ENCODE measurements at places on chromosomes 6 and 20.

- DNase-seq, result no peak
Measured at GRCh38 chr6:1013656-1014430, 298.1 kb upstream of the FOXQ1 start.

DNA sequence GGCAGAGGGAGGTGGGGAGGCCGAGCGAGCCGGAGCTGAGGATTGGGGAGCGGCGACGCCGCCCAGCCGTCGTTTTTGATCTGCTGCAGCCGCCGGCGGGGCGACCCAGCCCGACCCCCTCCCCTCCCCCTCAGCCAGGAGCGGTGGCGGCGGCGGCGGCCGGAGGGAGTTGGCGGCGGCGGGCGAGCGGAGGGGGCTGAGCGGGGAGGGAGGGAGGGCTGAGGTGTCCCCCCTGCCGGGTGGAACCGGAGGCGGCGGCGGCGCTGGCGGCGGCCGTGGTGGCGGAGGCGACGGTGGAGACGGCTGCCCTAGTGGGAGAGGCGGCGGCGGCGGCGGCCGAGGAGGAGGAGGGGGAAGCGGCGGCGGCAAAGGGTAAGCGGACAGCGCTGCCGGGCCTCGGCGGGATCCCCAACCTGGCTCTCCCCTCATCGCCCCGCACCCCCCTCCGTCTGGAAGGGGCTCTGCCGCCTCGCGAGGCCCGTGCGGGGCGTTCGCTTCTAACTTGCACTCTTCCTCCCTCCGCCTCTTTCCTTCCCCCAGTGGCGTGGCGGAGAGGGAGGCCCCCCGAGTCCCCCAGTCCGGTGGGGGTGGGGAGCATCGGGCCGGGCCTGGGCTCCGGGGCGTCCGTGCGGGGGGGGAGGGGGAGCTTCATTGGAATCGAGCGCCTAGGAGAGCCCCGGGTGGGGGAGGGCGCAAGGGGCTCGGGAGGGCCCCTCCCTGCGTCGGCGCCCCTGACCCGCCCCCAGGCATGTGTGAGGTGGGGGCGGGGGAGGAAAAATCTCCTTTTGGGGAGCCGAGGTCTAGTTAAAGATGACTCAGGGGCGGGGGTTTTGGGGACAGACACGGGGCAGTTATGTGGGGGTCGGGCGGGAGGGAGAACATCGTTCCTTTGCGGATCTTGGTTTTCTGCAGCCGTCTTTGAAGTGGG is at the start of gene TAB2:
Gene TAB2, plus strand, starts transcription at position 69 of the 928 bp plus-strand sequence. CDS start 52,286 bp downstream, outside the sequence.
- DNase-seq, result peak; percentile 44

GRCh38 chr6:166721576-166721975 is 94.5 kb upstream of the RPS6KA2 start:
- no peak for DNase-seq

GRCh38 chr20:60935971-60936370 is 316.1 kb upstream of the CDH4 start:
- no peak for DNase-seq

DNA sequence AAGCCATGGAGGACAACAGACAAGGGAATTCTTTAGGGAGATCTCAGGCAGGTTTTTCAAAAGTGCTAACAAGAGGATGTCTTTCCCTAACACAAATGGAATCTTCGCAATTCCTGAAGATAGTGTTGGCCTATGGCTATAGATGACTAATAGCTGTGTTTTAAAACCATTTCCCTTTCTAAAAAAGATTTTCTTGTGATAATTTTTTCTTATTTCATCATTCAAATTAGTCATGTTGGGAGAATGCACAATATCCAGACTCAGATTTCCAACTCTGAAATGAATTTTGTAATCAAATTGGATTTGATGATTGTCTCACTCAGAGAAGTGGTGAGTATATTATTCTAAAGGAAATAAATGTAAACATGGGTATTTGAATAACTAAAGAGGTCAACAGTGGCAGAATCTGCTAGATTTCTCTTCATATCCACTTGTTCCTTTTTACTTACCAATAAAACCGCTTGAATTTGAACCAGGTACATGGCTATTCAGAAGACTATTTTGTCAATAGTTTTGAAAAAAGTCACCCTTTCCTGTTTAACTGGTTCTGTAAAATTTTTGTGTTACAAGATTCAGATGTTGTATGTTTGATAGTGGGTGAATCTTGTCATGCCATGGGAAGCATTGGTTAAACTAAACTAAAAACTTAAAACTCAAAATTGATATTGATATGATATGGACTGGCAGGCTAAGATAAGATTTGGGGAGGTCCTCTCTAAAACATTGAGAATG is 1223.7 kb upstream of the EYS start:
- DNase-seq, result no peak

DNA sequence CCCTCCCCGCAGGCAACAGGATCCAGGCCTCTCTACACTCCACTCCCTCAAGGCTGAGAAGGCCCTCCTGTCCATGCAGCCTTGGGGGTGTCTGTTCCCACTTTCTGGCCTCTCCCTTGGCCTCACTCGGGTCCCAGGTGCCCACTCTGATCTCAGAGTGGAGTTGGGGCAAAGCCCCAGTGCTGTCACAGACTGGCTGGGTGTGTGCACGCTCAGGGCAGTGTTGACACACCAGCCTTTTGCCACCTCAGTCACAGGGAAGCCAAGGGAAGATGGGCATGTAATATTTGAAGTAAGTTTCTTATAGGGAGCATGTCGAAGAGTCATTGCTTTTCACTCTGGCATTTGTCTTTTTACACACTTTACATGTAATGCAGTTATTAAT is 44.9 kb downstream of the HLA-DRA start:
- no peak for DNase-seq

GRCh38 chr20:12957968-12958367 is 50.8 kb upstream of the SPTLC3 start:
- no peak for DNase-seq

- DNase-seq, result no peak
Measured at GRCh38 chr6:148693882-148694484, 52.8 kb upstream of the UST start.

DNA sequence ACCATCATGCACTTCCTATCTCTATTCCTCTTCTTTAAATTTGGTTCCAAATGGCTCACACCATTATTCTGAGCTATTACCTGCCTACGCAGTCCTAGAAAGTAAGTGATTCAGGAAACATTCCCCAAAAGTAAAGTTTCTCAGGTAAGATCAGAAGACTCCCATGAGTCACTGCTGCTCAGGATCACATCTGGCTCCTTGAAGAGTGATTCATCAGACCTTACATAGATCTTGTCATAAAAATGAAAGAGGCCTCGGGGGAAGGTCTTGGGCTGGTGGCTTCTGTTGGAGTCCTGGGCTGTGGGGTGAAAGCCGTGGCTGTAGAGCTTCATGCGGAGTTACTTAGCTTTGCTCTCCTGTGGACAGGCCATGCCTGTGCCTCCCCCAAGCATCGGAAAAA is 35.9 kb downstream of the PLG start:
- DNase-seq, result no peak

GRCh38 chr6:35401514-35401913 is 50.6 kb upstream of the FANCE start:
- DNase-seq, result no peak
